Pulmonary artery endothelial cell (primary cell): ENCODE measurements at places on chromosomes 6 and 20. TPM values are rescaled to one million over a fixed set of nuclear protein-coding genes. Genes with fewer than 3 reads are reported as not detected.

DNA sequence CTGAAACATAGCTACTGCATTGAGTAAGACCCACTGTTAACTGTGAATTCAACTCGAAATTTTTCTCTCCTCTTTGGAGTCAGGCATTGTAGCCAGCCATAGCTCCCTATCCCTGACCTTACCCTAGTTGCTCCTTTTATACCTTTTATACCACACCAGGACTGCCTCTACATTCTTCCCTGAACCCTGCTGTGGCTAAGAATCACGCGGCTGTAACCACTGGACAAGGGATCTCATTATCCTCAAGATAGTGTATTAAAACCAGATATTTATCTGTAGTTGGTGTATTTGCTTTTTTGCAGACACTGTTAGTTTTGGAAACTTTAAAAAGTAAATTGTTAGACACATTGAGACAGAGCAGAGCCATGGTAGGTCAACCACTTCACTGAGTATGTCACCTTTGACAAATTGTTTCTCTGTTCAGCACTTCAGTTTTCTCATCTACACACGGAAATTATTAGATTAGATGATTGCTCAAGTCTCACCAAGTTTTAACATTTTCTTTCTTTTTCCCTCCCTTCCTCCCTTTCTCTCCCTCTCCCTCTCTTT lies 171.9 kb upstream of the PRND start:
- no peak for DNase-seq

GRCh38 chr6:157669747-157670216 lies 153.3 kb upstream of the SNX9 start:
- DNase-seq, result peak; percentile 27

GRCh38 chr6:110960014-110960390 lies 1.5 kb downstream of the GTF3C6 start:
- no peak for DNase-seq

- DNase-seq, result no peak
Measured at GRCh38 chr6:22830463-22830862, 261.1 kb downstream of the HDGFL1 start.

DNA sequence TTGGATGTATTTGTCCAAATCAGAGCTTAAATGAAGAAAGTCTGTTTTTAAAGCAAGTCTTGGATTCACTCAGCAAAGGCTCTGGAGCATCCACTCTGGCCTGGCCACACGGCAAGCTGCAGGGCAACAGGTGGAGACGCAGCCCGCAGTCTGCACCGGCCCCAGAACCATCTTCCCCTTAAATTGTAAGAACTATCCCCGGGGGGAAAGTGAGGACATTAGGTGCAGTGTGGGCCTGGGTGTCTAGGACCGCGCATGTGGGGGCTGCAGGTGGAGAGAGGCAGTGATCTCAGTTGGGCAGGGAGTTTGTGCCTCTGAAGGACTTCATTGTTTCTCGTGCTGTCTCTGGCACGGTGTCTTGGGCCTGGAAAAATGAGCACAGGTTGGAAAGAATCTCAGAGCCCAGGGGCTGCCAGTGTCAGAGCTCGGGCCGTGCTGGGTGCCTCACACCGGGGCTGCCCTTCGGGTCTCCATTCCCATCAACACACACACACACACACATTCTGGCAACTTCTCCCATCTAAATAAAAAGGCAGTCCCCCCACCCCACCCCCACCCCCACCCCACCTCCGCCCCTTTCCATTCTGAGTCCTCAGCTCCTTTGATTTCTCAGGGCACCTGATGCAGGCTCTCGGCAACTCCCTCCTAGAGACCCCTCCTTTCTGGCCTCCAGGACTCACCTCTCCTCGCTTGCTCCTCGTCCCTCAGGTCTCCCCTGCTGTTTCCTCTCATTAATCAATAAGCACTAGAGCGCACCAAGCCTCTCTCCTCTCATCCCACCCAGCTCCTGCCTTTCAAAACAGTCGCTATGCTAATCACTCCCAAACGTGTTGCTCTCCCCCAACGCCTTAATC lies 48.4 kb downstream of the FOXF2 start:
- no peak for DNase-seq

Gene PNISR
- 39.2 and 55.8 TPM in 2 replicates for total RNA-seq

Gene CLVS2
- not detected in 2 replicates for total RNA-seq

Gene RHAG
- total RNA-seq, result not detected in 2 replicates

Gene MTRF1L
- 21.1 and 27.1 TPM in 2 replicates for total RNA-seq

GRCh38 chr6:136782021-136782770 lies 10.1 kb downstream of the MAP3K5 start:
- DNase-seq, result peak; percentile 57

DNA sequence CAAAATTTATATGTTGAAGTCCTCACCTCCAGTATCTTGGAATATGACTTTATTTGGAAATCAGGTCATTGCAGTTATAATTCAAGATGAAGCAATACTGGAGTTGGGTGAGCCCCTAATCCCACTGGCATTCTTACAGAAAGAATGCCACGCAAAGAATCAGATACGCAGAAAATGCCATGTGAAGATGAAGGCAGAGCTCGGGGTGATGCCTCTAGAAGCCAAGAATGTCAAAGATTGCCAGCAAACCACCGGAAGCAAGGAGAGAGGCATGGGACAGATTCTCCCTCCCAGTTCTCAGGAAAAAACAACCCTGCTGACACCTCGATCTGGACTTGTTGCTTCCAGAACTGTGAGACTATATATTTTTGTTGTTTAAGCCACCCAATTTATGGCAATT lies 273.4 kb upstream of the CITED2 start:
- DNase-seq, result no peak

- no peak for DNase-seq
Measured at GRCh38 chr20:32135983-32136515, 26.5 kb downstream of the TM9SF4 start.

Gene SMIM8
- total RNA-seq, result 3.1 and 3.2 TPM in 2 replicates

Gene TFAP2C
- total RNA-seq, result not detected in 2 replicates

DNA sequence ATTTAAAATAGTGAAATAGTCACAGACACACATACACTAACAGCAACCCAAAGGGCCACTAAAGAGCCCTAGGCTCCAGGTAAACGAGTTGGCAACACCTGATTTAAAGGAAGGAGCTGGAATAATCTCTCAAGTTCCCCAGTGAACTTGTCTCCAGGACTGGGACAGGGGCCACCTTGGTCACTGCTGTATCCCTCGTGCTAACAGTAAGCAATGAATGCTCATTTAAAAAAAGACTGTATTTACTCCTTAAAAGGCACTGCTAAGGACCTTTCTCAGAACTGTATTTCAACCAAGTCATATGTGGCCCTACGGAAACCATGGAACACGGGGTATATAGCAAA lies 1.3 kb downstream of the DIDO1 start:
- DNase-seq, result no peak

Gene SALL4
- total RNA-seq, result under 0.01 and 0.07 TPM in 2 replicates

- DNase-seq, result no peak
Measured at GRCh38 chr20:58447511-58448391, 58.7 kb downstream of the VAPB start.

DNA sequence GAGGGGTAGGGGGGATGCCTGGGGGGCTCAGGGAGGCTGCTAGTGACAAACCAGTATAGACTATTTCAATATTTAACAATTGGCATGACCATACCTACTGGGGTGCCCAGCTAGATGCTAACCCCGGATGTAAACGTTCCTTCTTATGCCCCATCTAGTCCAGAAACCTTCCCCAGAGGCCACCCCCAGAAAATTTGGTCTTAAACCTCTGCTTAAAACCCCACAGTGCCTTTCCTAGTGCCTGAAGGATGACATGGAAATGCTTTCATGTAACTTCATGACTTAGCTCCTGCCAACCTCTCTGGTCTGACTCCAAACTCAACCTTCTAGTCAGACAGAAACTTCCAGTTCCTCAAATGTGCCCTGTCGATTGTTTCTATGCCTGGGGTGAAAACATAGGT lies 52.0 kb downstream of the JPH2 start:
- DNase-seq, result no peak

GRCh38 chr6:33049323-33050013 lies 24.0 kb downstream of the HLA-DPA1 start:
- no peak for DNase-seq

GRCh38 chr20:37042986-37043972 lies 52.5 kb downstream of the RBL1 start:
- DNase-seq, result no peak

Gene MYCT1
- 131 and 148 TPM in 2 replicates for total RNA-seq

DNA sequence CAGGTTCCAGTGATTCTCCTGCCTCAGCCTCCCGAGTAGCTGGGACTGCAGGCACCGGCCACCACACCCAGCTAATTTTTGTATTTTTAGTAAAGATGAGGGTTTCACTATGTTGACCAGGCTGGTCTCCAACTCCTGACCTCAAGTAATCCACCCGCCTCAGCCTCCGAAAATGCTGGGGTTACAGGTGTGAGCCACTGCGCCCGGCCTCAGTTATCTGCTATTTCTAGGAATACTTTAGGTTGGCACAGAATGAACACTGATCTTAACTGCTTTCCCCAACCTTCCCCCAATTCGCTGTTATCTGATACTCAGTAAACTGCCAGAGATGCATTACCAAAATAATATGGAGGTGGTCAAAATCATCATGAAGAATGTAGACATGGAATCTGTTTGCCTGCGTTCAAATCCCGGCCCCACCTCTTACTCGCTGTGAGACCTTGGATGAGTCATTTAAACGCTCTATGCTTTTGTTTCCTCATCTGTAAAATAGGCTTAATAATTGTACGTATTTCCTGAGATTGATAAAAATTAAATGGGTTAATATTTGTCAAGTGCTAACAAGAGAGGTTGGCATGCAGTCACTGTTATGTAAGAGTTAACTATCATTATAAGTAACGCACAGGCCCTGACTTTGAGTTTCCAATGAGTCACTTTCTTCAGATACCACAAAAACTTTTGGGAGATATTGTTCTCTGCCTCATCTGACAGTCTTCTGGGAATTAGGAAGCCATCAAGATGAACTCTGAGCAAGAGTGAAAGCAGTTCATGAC lies 44.5 kb upstream of the NCOA3 start:
- no peak for DNase-seq

Gene MAS1
- not detected in 2 replicates for total RNA-seq

DNA sequence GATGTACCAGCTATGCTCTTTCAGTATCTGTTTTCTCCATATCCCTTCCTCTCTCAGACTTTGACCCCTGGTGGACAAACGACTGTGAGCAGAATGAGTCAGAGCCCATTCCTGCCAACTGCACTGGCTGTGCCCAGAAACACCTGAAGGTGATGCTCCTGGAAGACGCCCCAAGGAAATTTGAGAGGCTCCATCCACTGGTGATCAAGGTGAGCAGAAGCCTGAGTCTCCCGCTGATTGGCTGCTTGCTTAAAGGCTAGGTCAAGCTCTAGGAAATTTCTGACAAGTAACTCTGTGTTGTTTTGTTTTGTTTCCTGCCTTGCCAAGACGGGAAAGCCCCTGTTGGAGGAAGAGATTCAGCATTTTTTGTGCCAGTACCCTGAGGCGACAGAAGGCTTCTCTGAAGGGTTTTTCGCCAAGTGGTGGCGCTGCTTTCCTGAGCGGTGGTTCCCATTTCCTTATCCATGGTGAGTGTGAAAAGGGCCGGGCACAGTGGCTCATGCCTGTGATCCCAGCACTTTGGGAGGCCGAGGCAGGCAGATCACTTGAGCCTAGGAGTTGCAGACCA lies 28.6 kb downstream of the C6orf89 start:
- peak; percentile 65 for DNase-seq

Gene KIF6
- total RNA-seq, result not detected in 2 replicates

Gene CLIC5
- total RNA-seq, result 0.07 TPM in 1 of 2 replicates, not detected in the other

DNA sequence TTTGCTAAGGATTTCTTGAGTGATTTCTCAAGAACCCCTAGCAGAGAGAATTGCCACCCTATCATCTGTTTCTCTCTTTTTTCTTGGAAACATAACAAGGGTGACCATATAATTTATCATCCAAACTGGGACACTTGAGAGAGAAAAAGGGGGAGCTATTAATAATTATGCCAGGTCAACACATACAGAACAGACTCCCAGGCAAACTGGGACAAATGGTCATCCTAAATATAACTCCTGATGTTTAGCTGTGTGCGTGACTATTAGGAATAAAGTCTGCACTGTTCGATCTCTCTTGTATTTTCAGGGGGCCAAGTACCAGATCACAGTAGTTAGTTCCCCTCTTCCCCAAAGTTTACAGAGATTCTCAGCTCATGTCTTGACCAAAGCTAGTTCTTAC lies 11.7 kb upstream of the HS3ST5 start:
- DNase-seq, result no peak

DNA sequence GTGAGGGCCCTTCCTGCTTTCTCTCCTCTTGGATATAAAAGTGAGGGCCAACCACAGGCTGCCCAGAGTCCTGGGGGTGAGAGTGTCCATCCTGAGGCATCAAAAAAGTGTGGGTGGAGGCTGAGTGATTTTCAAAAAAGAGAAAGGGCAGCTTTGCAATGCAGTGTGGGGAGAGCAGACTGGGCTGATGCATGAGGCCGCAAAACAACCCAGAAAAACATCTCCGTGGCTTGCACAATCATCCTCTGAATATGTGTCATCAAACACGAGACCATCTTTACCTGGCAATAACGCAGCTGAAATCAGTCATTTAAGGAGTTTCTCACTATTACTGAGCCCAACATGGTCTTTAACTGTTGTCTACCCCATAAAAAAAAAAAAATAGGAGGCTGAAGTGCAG lies 191.2 kb upstream of the SOX4 start:
- DNase-seq, result no peak

DNA sequence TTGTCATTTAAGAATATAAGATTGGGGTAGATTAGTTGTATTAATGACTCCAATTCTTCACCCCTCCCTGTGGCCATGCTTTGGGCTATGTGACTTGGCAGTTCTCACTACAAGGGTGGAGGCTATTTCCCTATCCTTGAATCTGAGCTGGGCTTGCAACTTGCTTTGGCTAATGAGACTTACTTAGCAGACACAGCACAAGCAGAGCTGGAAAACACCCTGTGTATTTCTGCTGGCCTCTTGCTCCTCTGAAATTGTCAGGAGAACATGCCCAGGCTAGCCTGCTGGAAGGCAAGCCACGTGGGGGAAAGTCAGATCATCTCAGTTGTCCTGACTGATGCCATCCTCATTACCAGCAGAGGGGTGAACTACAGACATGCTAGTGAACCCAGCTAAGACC lies 126.5 kb upstream of the HDGFL1 start:
- no peak for DNase-seq

DNA sequence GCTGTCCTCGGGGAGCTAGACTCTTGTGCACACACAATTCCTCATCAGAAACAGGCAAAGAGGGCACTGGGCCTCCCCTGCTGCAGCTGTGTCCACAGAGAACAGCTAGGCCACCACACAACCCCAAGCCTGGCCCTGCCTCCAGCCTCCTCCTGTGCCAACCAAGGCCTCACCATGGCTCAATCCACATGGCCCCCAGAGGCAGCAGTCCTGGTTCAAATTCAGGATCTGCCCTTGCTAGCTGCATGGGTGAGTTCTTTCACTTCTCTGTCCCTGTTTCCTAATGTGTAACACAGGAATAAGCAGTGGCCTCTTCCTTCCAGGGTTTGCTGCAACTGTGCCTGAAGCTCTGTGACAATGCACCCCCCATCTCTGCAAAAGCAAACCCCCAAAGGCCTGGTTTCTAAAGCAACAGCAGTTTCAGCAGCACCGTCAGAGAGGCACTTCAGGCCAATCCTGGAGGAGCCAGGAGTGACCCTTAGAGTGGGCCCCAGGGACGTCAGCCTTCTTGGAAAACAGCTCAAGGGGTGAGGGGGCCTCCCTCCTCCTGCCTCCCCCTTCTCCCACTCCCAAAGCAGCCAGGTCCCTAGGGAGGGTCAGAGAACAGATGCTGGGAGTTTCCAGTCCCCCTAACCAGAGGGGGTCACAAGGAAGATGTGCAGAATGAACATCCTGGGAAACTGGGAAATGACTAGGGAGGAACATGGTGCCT lies 2.2 kb downstream of the ADISSP start:
- no peak for DNase-seq

Gene RAET1G
- total RNA-seq, result 0.13 and 0.67 TPM in 2 replicates

Gene XRN2
- total RNA-seq, result 95.4 and 100 TPM in 2 replicates

Gene COL12A1
- total RNA-seq, result 0.32 and 5.8 TPM in 2 replicates
